Right atrium auricular region (tissue), 2 donors: ENCODE measurements at places on chromosomes 4 and X. TPM values are rescaled to one million over a fixed set of nuclear protein-coding genes. Genes with fewer than 3 reads are reported as not detected.

Gene SASH3
- total RNA-seq = 8.3 TPM

Gene DMP1
- total RNA-seq = not detected

Gene TRIM75
- not detected for total RNA-seq

Gene FAM47E
- total RNA-seq = 1.0 TPM

Gene CT47B1
- total RNA-seq = not detected

GRCh38 chr4:25888781-25889180, 25.2 kb upstream of the SMIM20 start:
- no peak for DNase-seq

- DNase-seq = no peak
Measured at GRCh38 chr4:140297221-140297570, 76.2 kb upstream of the SCOC start.

DNA sequence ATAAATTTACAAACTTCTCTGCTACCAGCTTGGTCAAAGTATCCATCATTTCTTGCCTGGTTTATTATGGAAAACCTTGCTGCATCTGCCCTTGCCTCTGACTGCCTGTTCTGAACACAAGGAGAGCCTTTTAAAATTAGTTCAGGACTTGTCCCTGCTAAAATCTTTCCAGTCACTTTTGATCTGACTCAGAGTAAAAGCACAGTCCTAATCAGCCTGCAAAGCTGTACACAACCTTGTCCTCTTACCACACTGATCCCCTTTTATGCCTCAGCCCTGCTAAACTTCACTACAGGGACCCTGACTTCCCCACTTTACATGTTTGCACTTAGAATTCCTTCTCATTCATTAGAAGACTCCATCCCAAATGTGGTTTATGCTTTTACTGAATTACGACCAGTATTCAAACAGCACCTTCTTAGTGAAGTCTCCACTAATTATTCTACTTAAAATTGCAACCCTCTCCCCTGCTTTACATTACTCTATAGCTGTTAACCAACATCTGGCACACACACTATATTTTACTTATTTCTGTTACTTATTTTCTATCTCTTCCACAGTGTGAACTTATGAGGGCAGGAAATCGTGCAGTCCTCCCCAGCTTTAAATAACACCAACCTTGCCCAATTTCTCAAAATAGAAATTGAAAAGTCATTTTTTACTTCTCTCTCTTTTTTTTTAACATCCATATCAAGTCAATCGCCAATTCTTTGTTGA, 6.3 kb downstream of the GABRA4 start:
- no peak for DNase-seq

DNA sequence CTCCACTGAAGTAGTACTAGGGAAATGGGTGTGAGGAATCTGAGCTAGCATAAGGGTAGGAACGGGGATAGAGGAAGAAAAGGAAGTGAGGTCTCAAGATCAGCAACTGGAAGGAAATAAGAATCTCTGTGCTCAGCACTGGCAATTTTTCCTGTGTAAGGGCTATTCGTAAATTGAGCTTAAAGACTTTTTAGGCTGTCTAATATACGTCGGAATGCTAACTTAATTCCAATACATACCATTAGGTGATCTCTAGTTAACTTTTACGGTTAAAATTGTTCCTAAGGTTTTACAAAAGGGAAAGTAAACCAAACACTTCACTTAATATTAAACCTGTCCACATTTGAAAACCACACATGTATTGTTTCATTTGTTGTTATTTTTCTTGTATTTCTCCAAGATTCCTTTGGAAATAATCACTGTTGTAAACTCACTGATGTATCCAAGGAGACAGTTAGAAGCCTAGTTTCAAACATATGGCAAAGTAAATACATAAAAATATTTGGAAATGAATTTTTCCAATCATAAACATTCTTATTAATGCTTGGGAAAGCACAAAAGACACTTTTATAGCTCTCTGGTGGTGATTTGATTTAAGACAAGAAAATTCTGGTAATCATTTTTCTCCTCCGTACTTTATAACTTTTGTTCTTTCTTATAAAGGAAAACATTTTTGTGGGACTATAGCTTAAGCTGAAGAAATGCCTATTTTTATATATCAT, 28.1 kb upstream of the HPGDS start:
- DNase-seq = no peak

- DNase-seq = no peak
Measured at GRCh38 chrX:43805579-43805978, 76.7 kb downstream of the MAOB start.

DNA sequence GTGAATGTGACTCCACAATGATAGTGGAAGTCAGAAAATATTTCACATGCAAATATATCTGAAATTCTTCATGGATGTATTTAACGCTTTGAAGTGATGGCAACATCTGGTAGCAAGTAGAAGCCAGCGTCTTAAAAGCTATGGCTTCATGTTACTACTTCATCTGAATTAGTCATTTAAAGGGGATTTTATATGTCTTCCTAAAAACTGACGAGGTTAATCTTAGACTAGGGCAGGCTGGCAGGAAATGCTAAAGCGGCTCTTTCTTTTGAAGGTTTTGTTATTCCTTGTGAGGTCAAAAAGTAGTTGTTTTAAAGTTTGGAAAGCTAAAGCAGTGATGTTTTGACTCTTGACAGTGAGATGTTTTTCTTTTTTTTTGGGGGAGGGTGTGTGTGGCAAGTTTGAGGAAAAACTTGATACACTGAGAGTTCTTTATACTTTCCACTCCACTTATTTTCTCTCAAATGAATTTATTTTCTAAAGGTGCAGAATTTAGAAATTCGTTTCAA, 22.6 kb downstream of the PLS3 start:
- no peak for DNase-seq

DNA sequence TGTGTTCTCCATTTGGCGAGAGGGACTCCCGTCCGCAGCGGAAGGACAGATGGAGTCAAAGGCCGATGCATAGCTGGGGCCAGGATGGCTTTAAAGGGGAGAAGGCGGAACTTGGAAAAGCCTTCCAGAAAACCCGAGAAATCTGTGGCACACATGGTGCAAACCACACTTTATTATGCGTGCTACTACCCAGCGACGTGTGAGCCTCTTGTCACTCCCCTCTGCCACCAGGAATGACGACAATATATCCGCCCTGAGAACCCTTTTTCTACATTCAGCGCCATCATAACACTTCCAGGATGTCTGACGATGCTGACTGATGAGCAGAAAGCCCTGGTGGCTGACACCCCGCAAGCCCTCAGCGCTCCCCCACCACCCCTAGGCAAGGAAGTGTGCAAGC, 689 bp upstream of the DCHS2 start:
- DNase-seq = no peak

DNA sequence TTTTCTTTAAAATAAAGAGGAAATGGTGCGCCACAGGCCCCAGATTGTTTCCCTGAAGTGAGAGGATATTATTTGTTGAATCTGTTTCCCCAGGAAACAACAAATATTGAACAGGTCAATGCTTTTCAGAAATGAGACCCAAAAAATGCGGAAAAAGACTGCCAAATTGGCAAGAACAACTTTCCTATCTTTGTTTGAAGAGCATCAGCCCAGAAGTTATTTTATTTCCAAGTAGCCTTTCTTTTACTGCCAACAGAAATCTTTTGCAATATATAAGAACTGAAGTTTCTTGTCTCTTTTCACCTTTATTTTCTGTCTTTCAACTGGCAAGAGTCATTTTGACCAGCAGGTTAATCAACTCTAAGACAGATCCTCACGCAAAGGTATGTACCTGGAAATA, at the start of gene SMR3A:
TSS of gene SMR3A (plus strand) at position 301 of the 400 bp plus-strand sequence. CDS start 1,356 bp downstream, outside the sequence.
- no peak for DNase-seq

GRCh38 chrX:132063862-132064261, 40.8 kb downstream of the STK26 start:
- no peak for DNase-seq
